Immature natural killer cell (primary cell): ENCODE measurements at places on chromosomes 6 and 20.

DNA sequence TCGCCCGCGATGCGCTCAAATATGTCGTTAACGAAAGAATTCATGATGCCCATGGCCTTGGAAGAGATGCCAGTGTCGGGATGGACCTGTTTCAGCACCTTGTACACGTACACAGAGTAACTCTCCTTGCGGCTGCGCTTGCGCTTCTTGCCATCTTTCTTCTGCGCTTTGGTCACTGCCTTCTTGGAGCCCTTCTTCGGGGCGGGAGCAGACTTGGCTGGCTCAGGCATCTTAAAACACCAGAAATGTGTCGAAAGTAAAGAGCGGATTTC is 36.4 kb downstream of the HFE start:
- peaks cover 19% of the 10 kb centered on the region for H3K27me3 ChIP-seq
- DNase-seq: no peak
- H3K4me3 ChIP-seq: peak overlapping the region; percentile 99
- H3K4me1 ChIP-seq: peaks cover 38% of the 10 kb centered on the region
- H3K27ac ChIP-seq: peak overlapping the region; percentile 100

GRCh38 chr6:138404666-138405337 is 779 bp downstream of the HEBP2 start:
- peak; percentile 39 for DNase-seq
- H3K4me3 ChIP-seq: peak overlapping the region; percentile 87
- peaks cover 7% of the 10 kb centered on the region for H3K36me3 ChIP-seq
- peaks cover 13% of the 10 kb centered on the region for H3K4me1 ChIP-seq
- H3K27me3 ChIP-seq: peaks cover 3% of the 10 kb centered on the region

DNA sequence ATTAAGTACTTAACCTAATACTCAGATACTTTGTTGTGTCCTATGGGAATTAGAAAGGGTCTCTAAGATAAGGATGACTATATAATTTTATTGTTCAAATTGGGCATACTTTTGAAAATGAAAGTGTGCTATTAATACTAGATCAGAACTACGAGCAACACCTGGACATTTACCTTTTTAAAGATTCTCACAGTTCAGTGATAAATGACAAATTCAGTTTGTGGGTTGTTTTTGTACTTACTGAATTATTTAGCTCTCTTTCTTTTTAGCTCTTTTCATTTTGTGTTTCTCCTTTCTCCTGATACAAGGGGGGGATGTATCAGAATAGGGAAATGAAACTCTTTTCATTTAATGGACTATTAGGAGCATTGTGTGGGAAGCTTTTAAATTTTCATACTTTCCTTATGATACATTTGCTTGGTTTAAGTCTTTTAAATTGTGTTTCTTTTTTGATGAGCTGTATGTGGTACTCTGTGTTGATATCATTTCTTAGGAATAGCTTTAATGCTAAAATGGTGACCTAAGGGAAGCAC is 47.5 kb downstream of the PHF3 start:
- peak overlapping the region; percentile 25 for H3K27ac ChIP-seq
- no peak for DNase-seq
- H3K36me3 ChIP-seq: peaks cover 19% of the 10 kb centered on the region
- peaks cover 81% of the 10 kb centered on the region for H3K4me1 ChIP-seq
- no peaks in the 10 kb centered on the region for H3K27me3 ChIP-seq

- peaks cover 12% of the 10 kb centered on the region for H3K36me3 ChIP-seq
- H3K4me3 ChIP-seq: no peak overlapping the region
- H3K4me1 ChIP-seq: peaks cover 5% of the 10 kb centered on the region
- DNase-seq: no peak
- peaks cover 4% of the 10 kb centered on the region for H3K27me3 ChIP-seq
Measured at GRCh38 chr6:149035766-149036165, 281.7 kb upstream of the TAB2 start.

- H3K36me3 ChIP-seq: no peaks in the 10 kb centered on the region
- H3K4me1 ChIP-seq: peaks cover 2% of the 10 kb centered on the region
- no peak for DNase-seq
- H3K27ac ChIP-seq: no peak overlapping the region
Measured at GRCh38 chr6:72724545-72724944, 102.7 kb downstream of the KCNQ5 start.

DNA sequence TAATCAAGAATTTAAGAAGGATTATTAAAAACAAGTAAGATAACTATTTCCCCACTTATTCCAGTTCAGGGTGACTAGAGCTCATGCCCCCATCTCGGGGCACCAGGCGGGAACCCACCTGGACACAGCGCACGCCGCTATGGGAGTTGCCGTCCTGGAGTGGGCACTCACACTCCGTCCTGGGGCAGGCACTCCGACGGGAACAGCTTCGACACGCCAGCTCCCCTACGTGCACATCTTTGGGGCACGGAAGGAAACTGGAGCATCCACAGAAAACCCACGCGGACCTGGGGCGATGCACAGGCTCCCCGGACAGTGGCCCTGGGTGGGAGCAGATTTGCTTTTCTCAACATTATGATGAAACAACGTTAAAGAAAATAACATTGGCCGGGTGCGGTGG is 52.0 kb upstream of the GATA5 start:
- H3K36me3 ChIP-seq: no peaks in the 10 kb centered on the region
- H3K4me3 ChIP-seq: no peak overlapping the region
- H3K27ac ChIP-seq: no peak overlapping the region
- H3K27me3 ChIP-seq: peaks cover 8% of the 10 kb centered on the region
- no peak for DNase-seq

DNA sequence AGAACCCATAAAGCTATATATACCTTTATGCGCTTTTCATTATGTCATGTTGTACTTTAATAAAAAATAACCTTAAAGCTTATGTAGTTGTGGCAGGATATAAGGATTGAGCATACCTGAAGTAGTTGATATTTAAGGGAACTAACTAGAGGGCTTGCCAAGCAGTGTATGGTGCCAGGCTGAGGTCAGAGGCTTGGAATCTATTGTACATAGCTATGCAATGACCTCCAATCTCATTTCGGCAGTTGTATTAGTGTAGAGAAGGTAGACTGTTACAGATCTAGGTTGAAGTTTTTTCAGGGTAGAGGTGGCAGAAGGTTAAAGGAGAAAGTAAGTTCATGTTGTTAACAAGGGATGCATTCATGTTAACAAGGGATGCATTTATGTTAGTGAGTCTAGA is 397.7 kb upstream of the HS3ST5 start:
- no peak overlapping the region for H3K4me3 ChIP-seq
- no peaks in the 10 kb centered on the region for H3K27me3 ChIP-seq
- no peak for DNase-seq
- no peak overlapping the region for H3K27ac ChIP-seq
- no peaks in the 10 kb centered on the region for H3K4me1 ChIP-seq

GRCh38 chr20:5001174-5002076 is at the start of gene SLC23A2:
SLC23A2 (minus strand) TSS chr20:5001510; CDS start chr20:4932562, 68,948 bp downstream.
- peaks cover 41% of the 10 kb centered on the region for H3K4me1 ChIP-seq
- peaks cover 9% of the 10 kb centered on the region for H3K27me3 ChIP-seq
- peak within 1 kb of the TSS; percentile 93 for H3K4me3 ChIP-seq
- H3K36me3 ChIP-seq: no peaks in the 10 kb centered on the region
- DNase-seq: peak; percentile 43

- H3K36me3 ChIP-seq: peaks cover 4% of the 10 kb centered on the region
- H3K27ac ChIP-seq: no peak overlapping the region
- H3K4me1 ChIP-seq: peaks cover 28% of the 10 kb centered on the region
Measured at GRCh38 chr6:27237089-27237803, 10.3 kb upstream of the PRSS16 start.

DNA sequence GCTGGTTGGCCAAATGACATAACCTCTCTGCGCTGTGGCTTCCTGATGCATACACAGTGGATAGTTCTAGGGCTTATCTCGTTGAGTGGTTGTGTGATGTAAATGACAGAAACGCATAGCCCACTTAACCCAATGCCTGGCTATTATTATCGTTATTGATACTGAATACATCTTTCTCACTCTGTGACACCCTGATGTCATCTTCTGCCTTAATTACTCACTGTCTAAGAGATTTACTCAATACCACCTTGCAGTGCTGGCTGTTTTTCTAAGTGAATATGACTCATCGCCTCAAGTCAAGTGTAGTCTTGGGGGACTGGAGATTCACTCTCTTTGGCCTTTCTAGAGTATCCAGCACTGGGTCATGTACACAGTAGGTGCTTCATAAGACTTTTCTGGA is 73.6 kb downstream of the NDUFAF5 start:
- H3K27me3 ChIP-seq: no peaks in the 10 kb centered on the region
- H3K4me3 ChIP-seq: no peak overlapping the region
- no peak for DNase-seq
- no peaks in the 10 kb centered on the region for H3K4me1 ChIP-seq

DNA sequence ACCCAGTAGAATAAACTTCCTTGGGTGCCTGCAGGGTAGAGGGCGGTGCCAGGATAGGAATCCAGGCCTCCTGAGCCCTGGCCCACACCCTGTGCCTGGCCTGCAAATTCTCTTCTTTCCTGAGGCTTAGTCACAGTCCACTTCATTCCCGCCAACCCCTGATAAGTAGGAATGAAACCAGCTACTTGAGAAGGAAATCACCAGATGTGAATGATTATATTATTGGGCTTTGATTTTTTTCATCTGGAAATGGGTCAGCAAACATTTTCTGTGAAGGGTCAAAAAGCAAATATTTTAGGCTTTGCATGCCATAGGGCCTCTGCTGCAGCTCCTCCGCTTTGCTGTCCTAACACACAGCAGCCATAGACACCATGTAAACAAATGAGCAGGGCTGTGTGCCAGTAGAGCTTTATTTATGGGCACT is 50.2 kb downstream of the STK35 start:
- H3K27ac ChIP-seq: no peak overlapping the region
- no peak overlapping the region for H3K4me3 ChIP-seq
- H3K4me1 ChIP-seq: no peaks in the 10 kb centered on the region

DNA sequence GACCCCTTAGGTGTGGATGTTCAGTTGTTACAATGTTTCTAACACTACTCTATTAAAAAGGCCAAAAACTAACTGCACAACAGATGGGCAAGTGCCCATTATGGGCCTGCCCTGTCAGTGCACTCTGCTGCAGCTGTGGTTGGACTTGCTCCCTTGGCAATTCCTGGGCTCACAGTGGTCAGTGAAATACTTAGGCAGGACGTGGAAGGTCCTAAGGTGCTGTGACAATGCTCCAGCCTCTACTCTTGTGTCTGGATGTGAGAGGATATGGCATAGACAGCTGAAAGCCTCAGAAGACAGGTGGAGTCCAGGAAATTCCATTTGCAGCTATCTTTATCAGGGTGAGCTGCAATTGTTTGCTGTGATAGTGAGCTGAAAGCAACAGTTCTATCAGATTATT is 136.5 kb upstream of the OLIG3 start:
- no peak overlapping the region for H3K27ac ChIP-seq
- DNase-seq: no peak
- no peaks in the 10 kb centered on the region for H3K36me3 ChIP-seq
- no peaks in the 10 kb centered on the region for H3K4me1 ChIP-seq
- H3K4me3 ChIP-seq: no peak overlapping the region

GRCh38 chr6:11788043-11788442 is 9.4 kb upstream of the ADTRP start:
- peaks cover 8% of the 10 kb centered on the region for H3K27me3 ChIP-seq
- no peaks in the 10 kb centered on the region for H3K4me1 ChIP-seq
- H3K4me3 ChIP-seq: no peak overlapping the region
- no peak overlapping the region for H3K27ac ChIP-seq

- H3K4me3 ChIP-seq: no peak overlapping the region
- peaks cover 3% of the 10 kb centered on the region for H3K27me3 ChIP-seq
- DNase-seq: no peak
- H3K27ac ChIP-seq: no peak overlapping the region
- no peaks in the 10 kb centered on the region for H3K36me3 ChIP-seq
- no peaks in the 10 kb centered on the region for H3K4me1 ChIP-seq
Measured at GRCh38 chr6:45714006-45714730, 301.5 kb downstream of the CLIC5 start.
